Stimulated activated CD4-positive, alpha-beta T cell treated with anti-CD3 and anti-CD28 coated beads, Interleukin-4, amount 100 ng/mL, for 4 hours (primary cell): ENCODE measurements at places on chromosomes 4 and X.
A peak's percentile ranks its signal among the peaks of the same experiment; 100 is the strongest.

DNA sequence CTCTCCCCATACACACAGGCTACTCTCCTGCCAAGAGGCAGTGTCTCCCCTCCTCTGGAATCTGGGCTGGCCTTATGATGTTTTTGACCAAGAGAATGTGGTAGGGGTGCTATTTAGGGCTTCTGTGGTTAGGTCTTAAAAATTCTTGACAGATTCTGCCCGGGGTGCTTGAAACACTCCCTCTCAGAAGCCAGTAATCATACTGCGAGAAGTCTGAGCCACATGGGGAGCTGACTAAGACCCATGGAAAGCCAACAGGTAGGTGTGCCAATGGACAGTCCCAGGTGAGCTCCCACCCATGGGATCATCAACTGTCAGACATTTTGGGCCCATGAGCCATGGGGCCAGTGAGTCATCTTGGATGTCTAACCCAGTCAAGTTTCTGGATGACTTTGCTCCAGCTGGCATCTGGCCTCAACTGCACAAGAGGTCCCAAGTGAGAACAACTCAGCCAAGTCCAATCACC, 315.7 kb downstream of the FBXW7 start:
- DNase-seq = no peak

- no peak for DNase-seq
These were observed 28.2 kb upstream of the ANTXR2 start for GRCh38 chr4:80101071-80101791.

DNA sequence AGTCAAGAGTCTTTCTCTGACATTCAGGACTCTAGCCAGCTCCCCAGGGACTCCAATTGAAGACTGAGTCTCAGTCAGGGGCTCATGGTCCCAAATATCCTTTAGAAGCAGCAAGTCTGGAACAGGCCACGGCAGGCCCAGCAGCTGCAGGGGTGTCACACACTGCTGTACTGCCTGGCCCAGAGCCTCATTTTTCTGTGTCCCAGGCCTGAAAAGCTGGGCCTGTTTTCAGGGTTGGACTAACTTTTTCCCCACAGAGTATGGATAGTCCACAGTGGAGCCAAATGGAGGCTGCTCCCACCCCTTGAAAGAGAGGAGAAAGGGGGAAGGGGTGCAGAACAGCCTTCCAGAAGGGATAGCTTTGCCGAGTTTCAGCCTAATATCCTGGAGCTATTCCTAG, 146.8 kb upstream of the NALF2 start:
- no peak for DNase-seq

DNA sequence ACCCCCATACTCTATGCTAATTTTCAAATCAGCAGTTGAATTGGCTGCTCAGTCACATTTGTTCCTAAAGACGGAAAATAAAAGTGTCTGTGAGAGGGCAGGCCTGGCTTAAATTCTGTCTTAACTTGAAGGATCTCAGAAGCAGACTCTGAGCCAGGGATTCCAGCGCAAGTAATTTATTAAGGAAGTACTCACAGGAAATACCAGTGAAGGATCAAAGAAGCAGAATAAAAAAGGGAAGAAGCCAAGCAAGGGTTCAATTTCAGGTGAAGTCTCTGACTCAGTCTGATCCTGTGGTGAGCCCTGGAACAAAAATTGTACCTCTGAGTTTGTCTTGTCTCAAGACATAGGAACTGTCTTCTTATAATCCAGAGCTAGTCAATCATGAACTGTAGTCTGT, 52.2 kb downstream of the IL1RAPL1 start:
- no peak for DNase-seq

- no peak for DNase-seq
These were observed 95.2 kb downstream of the SNCA start for GRCh38 chr4:89741768-89742167.

DNA sequence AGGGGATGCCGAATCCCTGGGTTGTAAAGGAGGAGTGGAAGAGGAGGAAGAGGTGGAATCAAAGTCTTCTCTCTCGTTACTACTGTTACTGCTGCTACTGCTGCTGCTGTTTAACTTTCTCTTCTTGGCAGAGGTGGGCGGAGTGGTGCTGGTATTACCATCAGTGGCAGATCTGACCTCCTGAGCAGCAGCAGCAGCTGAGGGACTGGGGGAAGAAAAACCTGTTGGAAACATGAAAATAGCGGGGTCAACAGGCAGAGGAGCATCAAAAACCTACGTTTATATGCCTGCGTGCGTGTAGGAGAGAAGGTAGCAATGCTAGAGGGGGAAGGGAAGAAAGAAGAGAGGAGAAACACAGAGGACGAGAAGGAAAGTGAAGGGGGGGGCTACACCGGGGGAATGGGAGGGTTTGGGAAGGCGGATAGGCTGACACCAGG, 339 bp downstream of the CUL4B start:
- peak; percentile 10 for DNase-seq

DNA sequence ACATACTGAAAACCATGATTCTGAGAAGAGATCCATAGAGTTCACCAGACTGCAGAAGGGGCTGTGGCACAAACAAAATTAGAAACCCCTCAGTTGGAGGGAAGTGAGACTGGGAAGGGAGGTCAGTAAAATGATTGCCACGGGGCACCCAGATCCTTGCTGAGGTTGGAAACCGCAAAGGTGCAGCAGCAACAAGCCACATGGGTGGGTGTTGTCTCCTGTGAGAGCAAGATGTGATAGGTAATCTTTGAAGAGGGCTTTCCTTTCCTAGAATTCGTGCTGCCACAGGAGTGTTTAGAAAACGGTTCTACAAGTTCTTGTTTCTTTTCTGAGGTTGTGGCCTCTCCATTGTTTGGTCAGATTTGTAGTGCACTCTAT, 85.5 kb downstream of the NFKB1 start:
- no peak for DNase-seq

DNA sequence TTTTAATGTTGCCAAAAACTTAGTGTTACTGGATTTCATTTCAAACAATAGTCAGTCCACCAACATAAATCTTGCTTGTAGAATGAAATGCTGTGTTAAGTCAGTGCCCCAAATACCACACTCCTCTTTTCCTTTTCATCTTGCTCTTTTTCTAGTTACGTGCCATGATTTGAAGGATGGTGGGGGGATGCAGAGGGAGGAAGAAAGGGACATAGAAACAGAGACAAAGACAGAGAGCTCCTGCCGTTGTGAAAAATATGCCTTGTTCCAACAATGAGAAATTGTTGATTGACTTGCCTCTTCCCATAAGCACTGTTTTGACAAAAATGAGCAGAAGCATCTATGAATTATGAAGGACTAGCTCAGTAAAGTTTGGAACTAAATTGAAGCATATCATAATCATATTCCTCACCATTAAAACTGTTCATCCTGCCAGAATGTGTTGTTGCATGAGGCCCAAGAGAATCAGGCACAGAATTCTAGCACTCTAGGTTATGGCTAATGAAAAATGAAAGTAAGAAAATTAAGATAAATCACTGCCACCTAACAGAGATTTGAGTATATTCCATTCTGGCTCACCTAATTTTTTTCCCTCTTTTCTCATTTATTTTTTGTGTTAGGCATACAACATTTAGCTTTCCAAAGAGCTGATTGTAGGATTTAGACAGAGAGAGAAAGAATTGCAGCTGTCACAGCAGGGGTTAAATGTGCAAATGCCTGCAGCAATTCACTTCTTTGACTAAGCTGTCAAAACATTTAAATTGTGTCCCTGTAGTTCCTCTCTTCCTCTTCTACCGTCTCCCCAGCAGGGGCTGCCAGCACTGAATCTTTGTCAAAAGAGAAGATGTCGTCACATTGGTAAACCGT, 111.6 kb upstream of the PTPN13 start:
- DNase-seq = no peak

DNA sequence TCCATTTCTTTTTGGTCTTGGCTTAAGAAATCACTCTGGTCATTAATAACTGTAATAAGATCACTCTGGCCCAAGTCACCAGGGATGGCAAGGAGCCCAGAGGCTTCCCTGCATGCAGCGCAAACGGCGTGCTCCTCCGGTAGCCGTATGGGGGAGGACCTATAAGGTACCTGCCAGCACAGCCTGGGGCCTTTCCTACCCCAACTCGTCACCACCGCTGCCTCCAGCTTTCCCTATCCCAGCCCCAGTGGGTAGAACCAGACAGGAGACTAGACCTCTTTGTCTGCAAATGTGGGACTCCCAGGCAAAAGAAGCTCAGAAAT, 25.9 kb downstream of the HAND2 start:
- no peak for DNase-seq

DNA sequence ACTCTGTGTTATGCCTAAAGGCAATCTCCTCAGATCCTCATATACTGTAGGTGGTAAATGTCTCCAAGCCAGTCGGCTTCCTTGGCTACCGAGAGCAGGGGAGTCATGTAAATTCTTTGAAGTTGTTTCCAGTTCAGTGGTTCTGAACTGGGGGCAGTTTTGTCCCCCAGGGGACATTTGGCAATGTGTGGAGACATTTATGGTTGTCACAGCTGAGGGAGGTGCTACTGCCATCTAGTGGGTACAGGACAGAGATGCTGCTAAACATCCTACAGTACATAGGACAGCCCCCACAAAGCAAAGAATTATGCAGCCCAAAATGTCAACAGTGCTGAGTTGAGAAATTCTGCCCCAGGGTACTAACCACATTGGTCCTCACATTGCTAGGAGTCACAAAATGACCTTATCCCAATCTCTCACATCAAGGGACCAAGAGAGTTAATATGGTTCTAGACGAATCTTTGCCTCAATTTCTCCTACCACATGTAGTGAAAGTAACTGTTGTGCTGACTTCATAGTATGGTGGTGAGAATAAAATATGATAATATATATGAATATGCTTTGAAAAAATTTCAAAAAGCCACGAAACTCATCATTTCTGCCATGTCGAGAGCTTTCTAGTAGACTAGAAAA, 104.4 kb upstream of the ARHGAP24 start:
- DNase-seq = no peak

- no peak for DNase-seq
These were observed 1038.0 kb downstream of the PCDH19 start for GRCh38 chrX:99371976-99372595.

- DNase-seq = no peak
These were observed 18.9 kb downstream of the ZBTB33 start for GRCh38 chrX:120269373-120270035.

GRCh38 chrX:119419898-119420297, 20.8 kb downstream of the SLC25A43 start:
- DNase-seq = no peak

GRCh38 chr4:49032440-49033161, 46.5 kb downstream of the CWH43 start:
- no peak for DNase-seq

DNA sequence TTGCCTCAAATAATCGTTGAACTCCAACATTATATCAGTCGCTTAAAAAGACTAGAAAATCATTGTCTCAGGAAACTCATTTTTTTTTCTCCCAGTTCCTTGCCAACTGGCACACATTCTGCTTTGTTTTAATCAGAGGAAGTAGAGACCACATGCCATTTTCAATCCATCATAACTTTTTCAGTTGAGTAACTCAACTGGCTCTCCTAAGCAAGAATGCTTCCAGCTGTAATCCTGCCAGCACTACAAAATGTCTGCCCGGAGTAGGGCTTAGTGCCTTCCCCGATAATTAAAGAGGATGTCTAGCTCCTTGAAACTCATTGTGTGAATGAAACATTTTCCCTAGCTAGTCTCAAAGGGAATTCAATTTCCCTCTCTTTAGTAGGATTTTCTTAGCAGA, 33.0 kb downstream of the FREM3 start:
- DNase-seq = no peak

GRCh38 chr4:98958065-98958464, 29.1 kb upstream of the EIF4E start:
- DNase-seq = no peak

- DNase-seq = no peak
These were observed 5.9 kb upstream of the TNIP2 start for GRCh38 chr4:2762048-2762447.

- no peak for DNase-seq
These were observed 30.7 kb downstream of the TAF7L start for GRCh38 chrX:101260435-101260834.

DNA sequence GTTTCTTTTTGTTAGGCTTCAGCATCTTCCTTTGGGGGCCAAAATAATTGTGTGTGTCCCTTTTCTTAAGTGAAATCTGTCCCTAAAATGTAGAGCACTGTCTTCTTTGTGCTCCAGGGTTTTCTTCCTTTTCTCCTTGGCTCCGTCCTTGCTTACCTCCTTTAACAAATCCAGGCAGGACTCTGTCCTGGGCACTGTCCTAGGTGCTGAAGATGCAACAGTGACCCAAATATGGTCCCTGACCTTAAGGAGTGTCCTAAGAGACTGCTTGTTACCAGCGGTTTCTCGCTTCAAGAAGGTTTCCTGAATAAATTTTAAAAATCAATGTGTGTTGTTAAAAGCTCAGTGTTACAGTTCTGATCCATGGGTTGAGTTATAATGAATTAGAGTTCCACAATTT, 471.8 kb downstream of the KCNIP4 start:
- no peak for DNase-seq

DNA sequence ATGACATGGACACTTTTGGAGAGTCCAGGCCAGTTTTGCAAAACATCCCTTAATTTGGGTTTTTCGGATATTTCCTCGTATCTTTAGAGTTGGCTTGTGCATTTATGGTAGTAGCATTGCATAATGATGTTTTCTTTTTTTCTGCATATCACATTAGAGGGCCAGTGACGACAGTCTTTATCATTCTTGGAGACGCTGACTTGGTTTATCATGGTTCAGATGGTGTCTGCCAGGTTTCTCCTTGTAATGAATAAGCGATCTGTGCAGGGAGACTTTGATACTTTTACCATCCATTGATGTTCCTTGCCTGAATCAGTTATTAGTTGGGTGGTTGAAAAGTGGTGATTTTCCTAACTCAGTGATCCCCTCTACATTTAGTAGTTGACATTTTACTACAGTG, 46.6 kb downstream of the KIAA0232 start:
- no peak for DNase-seq

DNA sequence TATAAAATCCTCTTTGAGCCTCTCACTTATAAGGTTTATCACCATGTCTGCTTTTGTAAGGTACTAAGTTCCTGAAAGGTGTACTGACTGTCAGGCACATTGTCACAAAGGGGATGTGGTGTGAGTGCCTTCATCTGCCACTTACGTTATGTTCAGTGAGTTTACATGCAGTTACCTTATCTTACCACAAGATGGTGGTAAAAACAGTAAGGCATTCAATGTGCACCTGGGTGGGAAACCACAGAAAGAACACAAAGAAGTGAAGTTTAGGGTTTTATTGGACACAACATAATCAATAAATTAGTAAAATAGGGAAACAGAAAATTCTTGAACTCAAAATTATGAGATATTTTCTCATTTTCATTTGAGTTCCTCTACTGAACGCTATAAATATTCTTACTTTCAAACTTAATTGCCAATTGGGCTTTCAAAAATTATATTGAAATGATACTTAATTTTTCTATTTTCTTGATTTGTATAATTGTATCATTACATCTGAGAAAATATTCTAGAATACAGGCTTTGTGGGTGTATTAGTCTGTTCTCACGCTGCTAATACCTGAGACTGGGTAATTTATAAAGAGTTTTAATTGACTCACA, 650.8 kb downstream of the PCDH7 start:
- no peak for DNase-seq
